ENCODE measurements at places on chromosomes 7 and 10.
A peak's percentile ranks its signal among the peaks of the same experiment; 100 is the strongest.

DNA sequence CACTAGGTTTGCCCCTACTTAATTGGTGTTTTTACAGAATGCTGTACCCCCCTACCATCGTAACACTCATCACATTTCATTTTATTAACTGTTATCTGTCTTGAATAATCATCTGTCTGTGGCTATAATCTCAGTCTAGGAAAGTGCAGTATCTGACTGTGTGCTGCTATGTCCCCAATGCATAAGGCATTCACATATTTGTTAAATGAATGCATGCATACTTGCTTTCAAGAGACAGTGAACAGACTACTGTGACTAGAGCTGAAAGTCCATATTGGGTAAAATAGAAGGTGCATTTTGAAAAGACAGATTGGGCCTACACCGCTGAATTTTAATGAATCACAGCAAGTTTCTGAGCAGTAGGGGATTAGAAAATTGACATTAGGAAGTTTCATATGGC lies 112.3 kb downstream of the ARHGAP12 start:
- no peak for DNase-seq

DNA sequence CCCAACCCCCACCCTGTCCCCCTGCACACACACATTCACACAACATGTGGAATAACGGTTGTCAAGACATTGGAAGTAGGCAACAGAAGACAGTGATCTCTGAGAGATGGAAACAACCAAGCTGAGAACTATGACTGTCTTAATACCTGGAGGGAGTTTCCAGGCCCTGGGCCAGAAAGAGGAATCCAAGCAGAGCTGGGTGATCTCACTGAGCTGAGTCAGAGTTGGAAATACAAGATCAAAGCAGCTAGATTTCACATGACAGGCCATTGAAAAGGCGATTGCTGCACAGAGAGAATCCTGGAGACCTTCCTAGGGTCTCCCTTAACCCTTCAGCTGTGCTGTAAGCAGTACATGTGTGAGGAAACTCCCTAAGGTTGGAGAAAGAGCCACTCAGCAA lies 165.8 kb upstream of the PRSS1 start:
- no peak for DNase-seq

GRCh38 chr10:7484456-7485243 lies 73.8 kb upstream of the SFMBT2 start:
- DNase-seq = peak; percentile 31

DNA sequence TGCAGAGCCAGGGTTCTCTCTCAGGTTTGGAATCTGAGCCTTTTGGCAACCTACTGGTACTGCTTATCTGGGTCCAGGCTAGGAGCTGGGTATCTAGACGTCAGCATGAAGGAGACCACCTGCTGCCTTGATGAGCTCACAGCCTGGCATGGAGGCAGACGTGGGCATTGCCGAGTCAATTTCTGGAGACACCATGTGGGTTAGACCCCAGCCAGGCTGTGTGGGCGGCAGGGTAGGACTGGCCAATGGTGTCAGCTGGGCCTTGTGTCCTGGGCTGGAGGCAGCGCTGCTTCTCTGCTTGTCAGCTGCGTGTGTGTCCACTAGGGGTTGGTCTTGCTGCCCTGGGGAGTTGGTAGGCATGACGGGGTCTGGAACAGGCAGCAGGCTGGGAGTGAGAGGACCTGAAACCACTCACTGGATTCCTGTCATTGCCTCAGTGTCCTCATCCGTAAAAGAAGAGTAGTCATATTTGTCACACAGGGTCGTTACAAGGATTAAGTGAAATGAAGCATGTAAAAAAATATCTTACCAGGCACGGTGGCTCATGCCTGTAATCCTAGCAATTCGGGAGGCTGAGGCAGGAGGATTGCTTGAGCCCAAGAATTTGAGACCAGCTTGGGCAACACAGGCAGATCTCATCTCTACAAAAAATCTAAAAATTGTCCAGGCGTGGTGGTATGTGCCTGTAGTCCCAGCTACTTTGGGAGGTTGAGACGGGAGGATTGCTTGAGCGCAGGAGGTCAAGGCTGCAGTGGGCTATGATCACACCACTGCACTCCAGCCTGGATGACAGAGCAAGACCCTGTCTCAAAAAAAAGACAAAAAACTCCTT lies 31.7 kb upstream of the ANKRD2 start:
- DNase-seq = no peak

GRCh38 chr7:24017519-24017918 lies 266.5 kb upstream of the NPY start:
- DNase-seq = no peak

DNA sequence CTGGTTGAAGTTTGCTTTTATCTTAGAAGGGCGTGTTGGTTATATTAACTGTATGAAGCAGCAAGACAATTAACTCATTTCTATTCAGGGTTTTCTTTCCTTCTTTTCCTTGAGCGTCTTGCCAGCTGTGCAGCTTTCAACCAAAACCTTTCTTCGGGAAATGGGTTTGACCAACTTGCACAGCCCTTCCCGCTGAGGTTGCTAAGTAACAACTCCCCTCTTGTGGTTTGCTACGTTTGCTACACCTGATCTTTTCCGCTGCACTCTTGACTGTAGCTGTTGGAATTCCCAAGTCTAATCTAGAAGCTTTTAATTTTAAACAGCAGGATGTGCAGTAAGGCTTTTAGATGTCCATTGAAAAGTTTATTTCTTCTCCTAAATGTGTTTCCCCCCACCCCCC lies 116.9 kb downstream of the CDCA7L start:
- no peak for DNase-seq

DNA sequence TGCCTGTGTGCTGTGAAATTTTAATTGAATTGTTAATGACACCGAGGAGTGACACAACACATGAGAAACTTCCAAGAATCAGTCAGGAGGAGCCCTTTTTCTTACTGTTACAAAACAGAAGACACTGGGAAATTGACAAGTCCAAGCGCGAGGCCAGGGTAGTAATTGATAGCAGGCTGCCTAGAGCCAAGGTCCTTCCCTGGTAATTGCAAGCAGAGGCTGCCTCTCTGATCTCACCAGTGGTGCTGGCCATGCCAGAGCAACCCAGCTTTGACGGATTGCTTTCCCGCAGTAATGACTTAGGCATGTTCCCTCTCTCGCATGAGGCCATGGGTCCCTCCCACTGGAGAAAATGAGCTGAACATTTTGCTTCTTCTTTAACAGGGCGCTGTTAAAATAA lies 111.5 kb downstream of the LRMDA start:
- no peak for DNase-seq

GRCh38 chr7:404812-405488 lies 114.7 kb downstream of the PDGFA start:
- DNase-seq = no peak

DNA sequence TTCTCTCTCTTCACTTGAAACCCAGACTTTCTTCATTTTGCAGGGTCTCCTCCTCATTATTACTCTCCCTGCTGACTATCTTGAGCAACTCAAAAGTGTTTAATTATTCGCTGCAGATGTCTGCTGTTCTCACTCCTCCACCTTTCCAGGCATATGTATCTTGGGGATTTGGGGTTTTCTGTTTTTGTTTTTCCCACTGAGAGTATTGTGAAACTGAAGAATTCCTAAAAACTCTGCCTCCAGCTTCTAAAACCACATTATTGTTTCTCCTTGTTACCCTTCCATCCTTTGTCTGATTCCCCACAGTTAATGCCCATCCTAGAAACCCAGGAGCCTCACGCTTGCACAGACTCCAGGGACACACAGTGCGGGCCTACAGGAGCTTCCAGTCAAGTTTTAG lies 51.3 kb downstream of the WNT2 start:
- DNase-seq = no peak

GRCh38 chr10:118163217-118163616 lies 116.5 kb upstream of the RAB11FIP2 start:
- DNase-seq = no peak

- no peak for DNase-seq
Observed at GRCh38 chr7:38163671-38164070, 14.4 kb upstream of the STARD3NL start.

DNA sequence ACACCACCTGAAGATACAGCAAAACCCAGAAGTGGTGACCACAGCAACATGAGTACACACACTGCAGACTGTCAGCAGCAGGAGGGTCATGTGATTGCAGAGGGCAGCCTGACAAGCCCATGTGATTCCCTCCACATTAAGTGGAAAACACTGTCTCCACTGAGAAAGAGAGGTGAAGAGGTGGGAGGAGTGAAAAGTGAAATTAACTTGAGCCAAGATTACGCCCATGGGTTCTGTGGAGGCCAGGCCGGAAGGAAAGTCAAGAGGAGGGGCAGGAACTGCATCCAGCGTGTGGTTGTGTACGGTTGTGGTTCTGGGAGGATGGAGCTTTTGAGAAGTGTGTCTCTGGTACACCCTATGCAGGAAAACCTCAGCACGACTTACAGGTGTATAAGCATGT lies 138.5 kb downstream of the PLXNA4 start:
- DNase-seq = no peak

GRCh38 chr10:116490028-116490662 lies 55.6 kb upstream of the PNLIP start:
- DNase-seq = no peak

- DNase-seq = no peak
Observed at GRCh38 chr10:126225672-126226008, 162.6 kb downstream of the ADAM12 start.

DNA sequence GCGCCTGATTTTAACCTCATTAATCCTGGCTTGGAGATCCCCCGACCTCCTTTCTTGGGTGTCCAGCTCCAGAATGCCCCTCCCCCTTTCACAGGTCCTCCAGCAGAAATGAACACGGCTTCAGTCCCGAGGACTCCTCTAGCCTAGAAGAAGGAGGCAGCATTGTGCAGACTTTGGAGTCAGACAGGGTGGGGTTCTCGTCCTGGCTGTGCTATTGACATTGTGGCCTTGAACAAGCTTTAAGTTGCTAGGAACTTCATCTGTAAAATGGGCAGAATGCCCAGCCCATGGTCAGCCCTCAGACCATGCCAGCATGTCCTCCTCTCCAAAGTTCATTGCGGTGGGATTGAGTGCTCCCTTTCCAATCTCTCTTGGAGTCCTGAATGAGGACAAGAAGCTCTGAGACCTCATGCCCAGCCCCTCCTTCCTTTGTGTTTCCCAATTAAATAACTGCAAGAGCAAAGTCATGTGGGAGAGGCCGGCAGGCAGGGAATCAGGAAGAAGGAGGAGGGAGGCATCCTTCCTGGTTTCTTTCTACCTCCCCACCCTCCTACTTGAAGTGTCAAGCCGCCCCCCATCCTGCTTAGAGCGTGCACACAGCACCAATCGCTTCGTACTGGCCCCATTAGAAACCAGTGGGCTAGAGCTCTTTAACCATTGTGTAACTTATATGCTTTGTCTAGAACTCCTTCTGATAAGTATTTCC lies 86.4 kb downstream of the RBM20 start:
- DNase-seq = no peak

GRCh38 chr7:45646996-45647825 lies 73.0 kb downstream of the ADCY1 start:
- no peak for DNase-seq

GRCh38 chr10:64863836-64864235 lies 1342.6 kb downstream of the REEP3 start:
- no peak for DNase-seq

- no peak for DNase-seq
Observed at GRCh38 chr7:129308047-129308446, 83.2 kb downstream of the AHCYL2 start.

DNA sequence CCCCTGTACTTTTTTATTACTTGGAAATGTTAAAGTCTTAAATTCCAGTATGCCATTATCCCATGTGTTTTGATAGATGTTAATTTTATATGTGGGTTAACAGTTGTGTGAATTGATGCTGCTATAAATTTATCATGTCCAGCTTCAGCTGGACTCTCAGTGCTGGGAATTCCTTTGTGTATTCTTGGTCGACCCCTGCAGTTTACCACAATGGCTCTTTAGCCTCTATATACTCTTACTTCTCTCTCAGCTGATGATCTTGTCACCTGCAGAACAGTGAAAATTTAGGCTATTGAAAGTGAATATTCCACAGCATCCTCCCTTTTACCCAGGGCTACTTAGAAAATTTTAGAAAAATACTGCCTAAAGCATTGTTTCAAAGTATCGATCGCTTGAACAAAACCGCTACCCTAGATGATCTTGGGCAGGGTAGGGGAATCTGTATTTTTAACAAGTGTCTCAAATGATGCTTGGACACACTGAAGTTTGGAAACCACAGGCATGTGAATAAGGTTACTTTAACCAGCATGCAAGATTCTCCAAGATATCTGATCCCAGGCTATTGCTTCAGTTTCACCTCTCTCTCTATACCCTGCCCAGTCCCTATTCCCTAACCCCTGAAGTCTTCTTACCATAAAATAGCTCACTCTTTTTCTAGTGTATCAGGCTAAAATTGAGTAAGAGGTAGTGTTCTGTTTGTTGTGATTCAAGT lies 25.4 kb downstream of the LCOR start:
- DNase-seq = no peak

DNA sequence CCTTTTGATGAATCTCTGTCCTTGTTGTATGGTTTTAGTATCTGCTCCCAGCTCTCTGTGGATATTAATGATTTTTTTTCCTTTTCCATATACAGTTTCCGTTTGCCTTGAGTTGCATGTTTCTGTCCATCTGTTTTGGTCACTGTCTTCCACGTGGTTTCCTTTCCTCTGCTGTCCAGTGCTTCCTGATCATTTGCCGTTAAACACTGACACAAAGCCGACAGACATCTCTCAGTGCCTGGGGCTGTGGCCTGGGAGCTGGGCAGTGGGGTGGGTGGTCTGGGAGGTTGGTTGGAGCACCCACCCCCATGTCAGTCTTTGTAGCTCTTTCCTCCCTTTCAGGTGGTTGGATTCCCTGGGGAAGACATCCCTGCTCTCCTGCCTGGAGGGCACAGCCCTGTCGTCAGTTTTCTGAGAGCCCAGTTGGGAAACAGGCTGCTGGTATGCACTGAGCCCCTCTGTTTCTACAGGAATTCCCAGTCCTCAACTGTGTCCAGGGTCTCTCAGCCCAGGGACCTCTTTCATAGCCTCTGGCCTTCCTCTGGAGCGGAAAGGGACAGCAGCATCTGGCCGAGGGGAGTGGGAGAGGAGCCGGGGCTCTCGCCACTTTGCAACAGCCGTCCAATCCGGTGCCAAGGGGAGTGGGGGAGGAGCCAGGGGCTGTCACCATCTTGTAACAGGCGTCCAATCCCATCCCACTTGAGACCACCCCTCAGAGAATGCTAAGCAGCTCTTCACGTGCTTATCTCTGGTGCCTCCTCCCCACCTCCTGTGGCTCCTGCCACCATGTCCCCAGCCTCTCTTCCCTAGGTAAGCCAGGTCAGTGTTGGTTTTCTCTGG lies 26.7 kb upstream of the MKI67 start:
- DNase-seq = no peak

GRCh38 chr10:131980761-131981428 lies 828 bp downstream of the BNIP3 start:
- DNase-seq = no peak

DNA sequence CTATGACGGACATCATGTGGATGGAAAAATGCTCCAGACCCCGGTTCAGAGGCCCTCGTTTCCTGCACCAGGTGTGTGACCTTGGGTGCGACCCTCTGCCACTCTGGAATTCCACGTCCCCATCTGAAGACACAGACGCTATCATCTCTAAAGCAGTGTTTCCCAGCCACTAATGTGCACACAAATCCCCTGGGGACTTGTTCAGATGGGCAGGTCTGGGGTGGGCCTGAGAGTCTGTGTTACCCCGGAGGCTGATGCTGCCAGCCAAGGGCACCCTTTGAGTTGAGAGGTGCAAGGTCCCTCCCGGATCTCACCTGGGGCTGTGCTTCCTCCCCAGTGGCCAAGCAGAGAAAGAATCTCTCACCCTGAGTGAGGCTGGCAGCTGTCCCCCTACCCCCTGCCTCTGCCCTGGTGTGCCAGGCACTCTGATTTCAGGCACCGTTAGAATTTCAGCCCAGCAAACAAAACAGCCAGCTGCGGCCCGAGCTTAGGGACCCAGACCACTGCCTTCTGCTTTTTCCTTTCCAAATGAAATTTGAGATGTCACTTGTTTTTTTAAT lies 90.0 kb downstream of the SLIT1 start:
- no peak for DNase-seq
